ENCODE measurements at places on chromosomes 7 and 10.
A peak's percentile ranks its signal among the peaks of the same experiment; 100 is the strongest.

DNA sequence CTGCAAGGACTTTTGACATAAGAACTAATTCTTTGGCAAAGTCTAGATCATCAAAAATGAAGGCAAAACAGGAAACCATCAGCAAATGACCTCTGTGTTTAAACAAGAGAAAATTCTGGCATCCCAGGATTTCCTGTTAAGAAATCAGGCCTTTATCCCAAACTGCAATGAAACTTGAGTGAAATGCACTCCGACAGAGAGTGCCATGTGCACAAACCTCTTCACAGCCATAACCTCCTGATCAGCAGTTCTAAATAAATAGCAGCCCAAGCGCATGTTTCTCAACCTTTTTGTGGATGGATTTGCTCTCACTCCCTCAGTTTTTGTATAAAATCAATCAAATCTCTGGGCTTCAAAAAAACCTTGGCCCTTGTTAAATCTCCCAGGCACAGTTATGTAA lies 107.7 kb upstream of the EEPD1 start:
- DNase-seq = no peak

- no peak for DNase-seq
Observed at GRCh38 chr10:36542493-36542892, 582.9 kb upstream of the ANKRD30A start.

DNA sequence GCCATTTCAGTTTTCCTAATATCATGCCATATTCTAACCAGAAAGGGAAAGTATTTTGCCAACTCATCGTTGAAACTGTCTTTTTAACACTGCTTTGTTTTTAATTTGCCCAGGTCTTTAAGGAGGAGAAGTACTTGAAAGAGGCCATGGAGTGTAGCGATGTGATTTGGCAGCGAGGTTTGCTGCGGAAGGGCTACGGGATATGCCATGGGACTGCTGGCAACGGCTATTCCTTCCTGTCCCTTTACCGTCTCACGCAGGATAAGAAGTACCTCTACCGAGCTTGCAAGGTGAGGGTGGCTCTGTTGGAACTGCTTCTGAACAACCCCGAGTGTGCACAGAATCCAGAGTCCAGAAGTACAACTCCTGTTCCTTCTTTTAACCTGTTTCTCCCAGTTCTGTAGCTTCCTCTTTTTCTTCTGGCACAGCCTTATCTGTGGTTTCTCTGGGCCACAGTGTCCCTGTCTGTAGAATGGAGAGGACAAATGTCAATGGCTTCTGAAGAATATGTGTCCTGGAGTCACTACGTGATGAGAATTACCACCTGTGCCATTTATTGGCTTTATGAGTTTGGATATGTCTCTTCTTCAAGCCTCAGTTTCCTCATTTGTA lies 60.1 kb downstream of the LANCL2 start:
- DNase-seq = no peak

DNA sequence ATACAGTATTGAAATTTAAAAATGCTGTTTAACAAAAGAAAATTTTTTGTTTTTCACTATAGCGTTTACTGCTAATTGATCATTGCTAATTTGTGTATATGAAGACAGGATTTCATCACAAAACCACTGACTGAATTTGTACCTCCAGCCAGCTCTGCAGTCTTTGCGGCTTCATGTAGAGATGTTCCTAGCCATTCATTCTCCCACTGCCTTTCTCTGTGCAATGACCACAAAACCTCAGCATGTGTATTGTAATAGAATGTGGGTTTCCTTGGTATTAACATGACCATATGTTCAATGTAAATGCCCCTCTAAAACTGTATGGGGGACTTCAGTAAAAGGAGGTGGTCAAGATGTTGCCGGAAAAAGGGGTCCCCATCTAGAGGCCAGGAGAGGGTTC lies 81.1 kb upstream of the STEAP1B start:
- no peak for DNase-seq

- DNase-seq = no peak
Observed at GRCh38 chr10:33045421-33045820, 87.4 kb upstream of the ITGB1 start.

DNA sequence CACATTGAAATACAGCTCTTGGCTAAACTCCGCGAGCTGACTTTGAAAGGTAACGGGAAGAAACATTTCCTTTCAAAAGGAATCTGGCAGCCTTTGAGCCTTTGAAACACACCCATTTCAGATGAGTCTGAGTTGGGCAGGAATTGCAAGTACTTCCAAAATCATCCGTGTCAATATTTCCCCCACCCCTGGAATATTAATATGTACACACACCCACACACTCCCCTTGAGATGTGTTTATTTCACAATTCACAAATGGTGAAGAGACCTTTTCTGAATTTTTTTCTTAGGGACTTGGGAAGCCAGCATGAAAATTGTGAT lies 438.7 kb upstream of the NRP1 start:
- DNase-seq = no peak

GRCh38 chr7:13639396-13639795 lies 350.1 kb downstream of the ETV1 start:
- peak; percentile 8 for DNase-seq

- no peak for DNase-seq
Observed at GRCh38 chr7:98795741-98796493, 73.9 kb downstream of the TMEM130 start.

GRCh38 chr10:132169766-132170560 lies 16.8 kb upstream of the DPYSL4 start:
- no peak for DNase-seq
